Activated CD4-positive, alpha-beta T cell treated with anti-CD3 and anti-CD28 coated beads for 48 hours (primary cell): ENCODE measurements at places on chromosomes 5 and 9.

DNA sequence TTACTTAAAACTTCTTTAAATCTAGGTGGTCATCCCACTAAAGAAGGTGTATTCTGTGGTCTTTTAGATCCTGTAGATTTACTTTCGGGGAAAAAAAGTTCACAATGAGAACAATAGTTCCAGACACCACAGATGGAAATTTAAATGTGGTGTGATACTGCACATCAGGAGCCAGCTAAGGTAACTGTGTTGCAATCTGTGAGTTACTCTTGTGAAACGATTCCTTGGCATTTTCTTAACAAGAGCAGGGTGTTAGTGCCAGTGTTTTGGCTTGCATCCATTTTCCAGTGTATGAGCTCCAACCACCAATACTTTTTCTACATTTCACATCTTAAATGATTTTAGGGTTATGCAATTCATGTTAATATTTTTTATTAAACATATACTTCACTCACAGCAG is 674.5 kb downstream of the CETN3 start:
- no peak for DNase-seq

- no peak for DNase-seq
These were observed 1203.2 kb downstream of the CDH12 start for GRCh38 chr5:21649969-21650368.

DNA sequence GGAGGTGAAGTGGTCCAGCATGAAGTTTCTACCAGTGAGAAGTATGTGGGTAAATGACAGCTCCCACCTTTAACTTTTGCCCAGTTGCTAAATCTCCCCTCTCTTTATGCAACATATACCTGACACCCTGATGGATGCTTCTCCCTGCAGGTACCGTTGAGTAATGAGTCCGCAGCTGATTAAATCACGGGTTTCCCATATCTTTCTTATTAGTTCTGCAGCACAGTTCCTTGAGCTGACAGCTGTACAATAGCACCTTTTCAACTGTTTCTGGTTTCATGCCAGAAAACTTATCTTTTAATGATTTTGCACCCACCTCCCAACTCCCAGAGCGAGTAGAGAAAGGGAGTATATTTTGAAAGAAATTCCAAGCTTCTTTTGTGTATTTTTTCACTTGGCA is 161.0 kb upstream of the TUT7 start:
- no peak for DNase-seq

- no peak for DNase-seq
These were observed 11.8 kb upstream of the BTNL9 start for GRCh38 chr5:181028032-181028819.

GRCh38 chr9:82447343-82447742 is 458.8 kb downstream of the SPATA31D1 start:
- DNase-seq, result no peak

GRCh38 chr5:71693828-71694427 is 25.1 kb upstream of the CARTPT start:
- DNase-seq, result no peak

- no peak for DNase-seq
These were observed 29.4 kb downstream of the ATPSCKMT start for GRCh38 chr5:10220248-10220647.

DNA sequence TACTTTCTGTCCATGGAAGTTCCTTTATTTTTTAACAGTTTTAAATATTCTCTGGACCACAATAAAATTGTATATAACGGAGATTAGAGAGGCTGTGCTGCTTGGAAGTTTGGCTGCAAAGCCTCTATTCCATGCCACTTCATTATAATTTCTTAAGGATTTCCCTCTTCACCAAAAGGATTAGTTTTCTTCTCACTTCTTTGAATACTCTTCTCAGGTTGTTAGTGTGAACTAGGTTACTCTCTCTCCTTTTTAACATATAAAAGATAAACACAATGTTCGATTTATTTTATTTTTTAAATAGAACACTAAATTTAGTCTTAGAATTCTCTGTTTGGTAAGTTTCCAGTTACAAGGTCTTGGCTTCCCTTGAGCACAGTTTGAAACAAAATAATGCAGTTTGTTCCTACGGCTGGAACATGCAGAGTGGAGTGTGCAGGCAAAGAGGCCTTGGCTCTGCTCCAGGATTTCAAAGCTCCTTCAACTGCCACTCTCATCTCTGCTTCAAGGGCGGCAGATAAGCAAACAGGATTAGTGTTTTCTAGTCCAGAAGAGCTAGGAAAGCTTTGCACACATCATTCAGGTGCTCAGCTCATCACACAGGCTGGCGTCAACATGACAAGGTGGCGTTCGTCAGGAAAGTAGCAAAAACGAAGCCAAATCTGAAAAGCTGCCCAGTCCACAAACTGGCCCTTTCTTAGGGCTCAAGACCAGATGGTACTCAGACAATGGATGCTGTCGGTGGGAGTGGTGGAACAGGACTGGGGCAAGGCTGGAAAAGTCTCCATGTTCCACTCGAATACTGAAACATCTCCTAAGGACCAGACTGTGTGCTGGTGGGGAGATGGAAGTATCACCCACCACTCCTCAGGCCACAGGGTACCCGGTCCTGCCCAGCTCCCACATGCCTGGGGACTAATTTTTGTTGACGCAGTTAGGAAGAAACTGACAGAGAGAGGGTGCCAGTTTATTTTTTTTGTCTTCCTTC is 286.6 kb downstream of the CRB2 start:
- DNase-seq, result no peak

DNA sequence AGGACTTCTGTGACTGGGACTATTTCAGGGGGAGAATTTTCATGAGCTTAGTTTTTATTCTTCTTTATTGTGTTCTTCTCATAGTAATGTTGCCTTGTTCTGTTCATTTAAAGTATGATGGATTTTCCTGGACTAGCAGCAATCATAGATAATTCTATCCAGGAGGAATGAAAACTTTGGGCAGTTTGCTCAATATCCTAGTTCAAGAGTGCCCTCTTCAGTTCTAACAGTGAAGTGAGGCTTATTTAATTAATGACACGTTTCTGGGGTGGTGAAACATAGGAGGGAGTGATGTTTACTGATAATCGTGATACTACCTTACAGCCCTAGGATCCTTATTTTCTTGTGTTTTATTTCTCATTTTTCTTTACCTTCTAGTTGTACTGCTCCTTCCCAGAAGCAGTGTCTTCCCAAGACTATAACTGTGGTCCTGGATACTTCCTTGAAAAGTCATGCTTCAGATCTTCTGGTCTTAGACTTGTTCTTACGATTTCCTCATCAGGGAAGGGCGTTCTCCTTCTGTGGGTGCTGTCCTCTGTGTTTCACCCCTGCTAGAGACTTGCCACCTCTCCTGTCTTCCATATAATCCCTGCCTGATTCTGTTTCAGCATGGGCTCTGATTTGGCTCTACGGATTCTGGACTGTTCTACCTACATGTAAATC is 57.4 kb downstream of the CFAP95 start:
- no peak for DNase-seq

GRCh38 chr5:115544043-115544435 is 536 bp downstream of the FEM1C start:
- peak; percentile 60 for DNase-seq

DNA sequence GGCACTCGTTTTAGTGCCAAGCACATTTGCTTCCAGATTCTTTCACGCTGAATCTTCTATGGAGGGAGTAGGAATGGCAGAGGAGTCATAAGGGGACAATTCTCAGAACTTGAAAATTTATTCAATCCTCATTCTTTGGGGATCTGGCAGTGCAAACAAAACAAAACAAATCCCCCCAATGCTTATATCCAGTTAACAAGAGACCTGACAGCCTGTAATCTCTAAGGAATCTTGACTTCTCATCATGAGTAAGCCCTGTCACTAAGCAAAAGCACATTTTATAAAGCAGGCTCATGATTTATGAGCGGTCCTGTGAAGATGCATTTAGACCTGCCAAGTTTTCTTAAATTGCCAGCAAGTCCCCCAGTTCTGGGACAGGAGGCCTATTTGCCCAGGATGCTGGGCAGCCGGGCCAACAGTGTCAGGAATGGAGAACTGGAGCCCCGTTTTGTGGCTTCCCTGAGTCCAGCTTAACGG is 513.9 kb downstream of the CTNND2 start:
- DNase-seq, result no peak
